Occipital lobe (tissue), 3 donors: ENCODE measurements at places on chromosomes 12 and 14. TPM values are rescaled to one million over a fixed set of nuclear protein-coding genes. Genes with fewer than 3 reads are reported as not detected.

Gene PRPH
- not detected for total RNA-seq

Gene GZMB
- total RNA-seq: not detected

Gene DACT1
- total RNA-seq: 435 TPM

Gene TPH2
- not detected for total RNA-seq

Gene KRT72
- not detected for total RNA-seq

Gene INTS13
- total RNA-seq: 29.0 TPM

Gene REP15
- total RNA-seq: 3.0 TPM

- no peak for DNase-seq
Observed at GRCh38 chr14:60648934-60649874, at the start of gene SIX1. Gene SIX1, minus strand, starts transcription at chr14:60649477. Its CDS starts 288 bp downstream, at chr14:60649189.

GRCh38 chr12:80938397-80938796 lies 663 bp upstream of the LIN7A start:
- no peak for DNase-seq

- DNase-seq: no peak
Observed at GRCh38 chr14:102831163-102831804, 54.0 kb downstream of the TRAF3 start.

GRCh38 chr12:28865776-28866175 lies 283.3 kb upstream of the FAR2 start:
- DNase-seq: no peak

DNA sequence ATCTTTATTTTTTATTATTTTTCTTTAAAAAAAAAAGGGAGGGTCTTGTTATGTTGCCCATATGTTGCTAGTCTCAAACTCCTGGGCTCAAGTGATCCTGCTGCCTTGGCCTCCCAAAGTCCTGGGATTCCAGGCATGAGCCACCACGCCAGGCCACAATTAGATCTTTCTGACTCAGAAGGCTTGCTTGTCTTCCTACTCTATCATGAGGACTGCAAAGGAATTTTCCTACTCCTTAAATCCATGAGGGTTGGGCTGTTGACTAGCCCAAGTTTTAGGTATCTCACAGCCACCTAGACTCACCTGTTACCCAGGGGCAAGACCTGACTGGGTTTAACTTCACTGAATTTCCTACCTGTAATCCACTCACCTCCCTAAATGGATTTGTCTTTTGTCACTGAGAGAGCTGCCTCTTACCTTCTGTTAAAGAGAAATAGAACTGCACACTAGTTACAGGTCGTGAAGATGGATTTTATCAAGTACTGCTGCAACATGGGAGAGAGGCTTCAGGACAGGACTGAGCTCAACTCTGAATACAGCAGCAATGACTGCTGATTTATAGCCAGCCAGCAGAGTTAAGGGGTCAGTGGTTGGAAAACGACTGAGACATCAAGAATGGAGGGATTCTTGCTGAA lies 72.3 kb downstream of the B4GALNT3 start:
- no peak for DNase-seq

- no peak for DNase-seq
Observed at GRCh38 chr12:64010069-64010686, 165.7 kb downstream of the SRGAP1 start.

DNA sequence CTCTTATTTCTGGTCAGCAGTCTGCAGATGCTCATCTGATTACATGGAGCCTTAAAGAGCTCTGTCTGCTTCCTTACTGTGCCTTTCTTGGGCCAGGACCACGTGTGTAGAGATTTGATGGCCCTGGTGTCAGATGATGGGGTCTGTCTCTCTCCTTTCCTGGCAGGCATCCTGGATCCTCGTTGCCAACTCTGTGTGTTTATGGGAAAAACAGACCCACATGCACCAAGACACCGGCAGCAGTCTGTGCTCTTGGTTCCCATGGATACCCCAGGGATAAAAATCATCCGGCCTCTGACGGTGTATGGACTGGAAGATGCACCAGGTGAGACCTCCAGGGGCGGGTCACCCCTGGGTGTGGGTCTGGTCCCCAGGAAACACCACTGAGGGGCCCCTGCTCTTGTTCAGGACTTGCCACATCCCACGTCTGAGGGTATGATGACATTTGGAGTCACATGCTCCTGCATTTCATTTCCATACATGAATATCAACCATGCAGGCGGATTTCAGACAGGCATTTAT lies 18.5 kb upstream of the ALDH2 start:
- DNase-seq: no peak

DNA sequence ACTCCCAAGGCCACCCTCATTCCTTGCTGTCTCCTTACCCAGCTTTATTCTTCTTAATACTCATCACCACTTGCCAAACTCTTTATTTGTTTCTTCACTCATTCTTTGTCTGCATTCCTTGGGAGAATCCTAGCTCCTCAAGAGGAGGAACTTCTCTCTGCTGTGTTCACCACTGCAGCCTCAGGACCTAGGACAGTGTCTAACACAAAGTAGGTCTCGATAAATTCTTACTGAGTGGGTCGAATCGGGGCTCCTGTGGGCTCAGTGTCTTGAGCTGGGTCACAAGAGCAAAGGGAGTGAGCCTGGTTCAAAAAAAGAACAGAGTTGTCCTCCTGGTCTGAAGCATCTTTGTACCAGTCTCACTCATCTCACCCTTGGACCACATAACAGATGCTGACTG lies 224.1 kb upstream of the TMEM132C start:
- DNase-seq: no peak

- no peak for DNase-seq
Observed at GRCh38 chr12:49648712-49649003, 25.3 kb downstream of the PRPF40B start.
